Glomerular endothelial cell (primary cell): ENCODE measurements at places on chromosomes 5 and 9.

- no peak for DNase-seq
These were observed 800 bp upstream of the KCNN2 start for GRCh38 chr5:114360816-114361723.

GRCh38 chr5:36403632-36404311 lies 102.1 kb upstream of the RANBP3L start:
- no peak for DNase-seq

GRCh38 chr9:134307674-134308638 lies 18.3 kb upstream of the RXRA start:
- DNase-seq = no peak

- DNase-seq = no peak
These were observed 157.6 kb upstream of the CCNH start for GRCh38 chr5:87570366-87570765.

DNA sequence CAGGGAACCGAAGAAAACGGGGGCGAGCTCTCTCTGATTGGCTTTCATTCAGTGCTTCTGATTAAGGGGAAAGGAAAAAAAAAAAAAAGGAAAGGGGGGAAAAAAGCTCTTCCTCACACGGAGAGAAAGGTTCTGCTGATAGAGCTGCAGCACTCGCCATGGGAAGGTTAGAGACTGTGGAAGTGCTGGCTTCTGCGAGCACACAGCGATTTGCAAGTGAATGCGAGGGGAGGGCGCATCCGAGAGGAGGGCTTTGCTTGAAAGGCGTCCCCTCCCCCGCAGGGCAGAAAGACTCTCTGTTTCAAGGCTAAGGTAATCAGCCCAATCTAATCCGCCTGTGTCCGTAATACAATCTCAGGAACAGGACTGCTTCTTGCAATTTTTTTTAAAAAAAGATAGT lies at the start of gene CDH10:
Gene CDH10 (minus strand): TSS at position 218 of the 400 bp plus-strand sequence. CDS start 51,488 bp downstream, outside the sequence.
- no peak for DNase-seq

DNA sequence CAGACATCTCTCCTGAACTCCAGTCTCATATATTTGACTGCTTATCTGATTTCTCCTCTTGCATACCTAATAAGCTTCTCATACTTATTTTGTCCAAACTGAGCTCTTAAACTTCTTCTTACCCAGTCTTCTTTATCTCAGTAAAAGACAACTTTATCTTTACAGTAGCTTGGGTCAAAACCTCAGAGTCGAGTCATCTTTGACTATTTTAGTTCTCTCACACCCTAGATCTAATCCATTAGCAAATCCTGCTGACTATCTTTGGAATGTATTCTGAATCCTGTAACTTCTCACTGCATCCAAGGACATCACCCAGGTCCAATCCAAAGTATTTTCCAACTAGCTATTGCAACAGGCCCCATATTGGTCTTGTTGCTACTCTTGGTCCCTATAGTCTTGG lies 11.8 kb upstream of the JAK2 start:
- DNase-seq = no peak

DNA sequence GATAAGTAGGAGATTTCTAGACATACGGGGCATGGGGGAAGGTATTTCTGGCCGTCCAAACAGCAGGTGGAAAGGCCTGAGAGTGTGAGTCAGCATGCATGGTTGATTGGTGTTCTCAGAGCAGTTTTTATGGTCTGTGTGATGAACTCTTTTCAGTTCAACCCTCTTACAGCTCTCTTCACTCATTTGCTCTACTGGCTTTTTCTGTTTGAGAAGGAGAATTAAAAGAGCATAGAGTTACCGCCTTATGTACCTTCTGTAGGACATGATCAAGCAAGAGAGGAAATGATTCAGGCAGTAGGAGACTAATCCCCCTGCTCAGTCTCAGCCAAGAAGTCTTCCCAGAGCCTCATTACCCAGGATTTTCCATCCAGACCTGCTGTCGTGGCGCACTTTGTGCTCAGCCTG lies 92.4 kb downstream of the PRDM6 start:
- no peak for DNase-seq

DNA sequence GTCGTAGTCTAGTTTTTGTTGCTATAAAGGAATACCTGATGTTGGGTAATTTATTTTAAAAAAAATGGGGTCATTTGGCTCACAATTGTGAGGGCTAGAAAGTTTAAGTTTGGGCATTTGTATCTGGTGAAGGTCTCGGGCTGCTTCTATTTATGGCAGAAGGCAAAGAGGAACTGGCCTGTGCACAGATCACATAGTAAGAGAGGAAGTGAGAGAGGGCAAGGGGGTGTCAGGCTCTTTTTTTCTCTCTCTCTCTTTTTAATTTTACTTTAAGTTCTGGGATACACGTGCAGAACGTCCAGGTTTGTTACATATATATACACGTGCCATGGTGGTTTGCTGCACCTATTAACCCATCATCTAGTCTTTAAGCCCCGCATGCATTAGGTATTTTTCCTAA lies 453.3 kb downstream of the DIRAS2 start:
- no peak for DNase-seq

DNA sequence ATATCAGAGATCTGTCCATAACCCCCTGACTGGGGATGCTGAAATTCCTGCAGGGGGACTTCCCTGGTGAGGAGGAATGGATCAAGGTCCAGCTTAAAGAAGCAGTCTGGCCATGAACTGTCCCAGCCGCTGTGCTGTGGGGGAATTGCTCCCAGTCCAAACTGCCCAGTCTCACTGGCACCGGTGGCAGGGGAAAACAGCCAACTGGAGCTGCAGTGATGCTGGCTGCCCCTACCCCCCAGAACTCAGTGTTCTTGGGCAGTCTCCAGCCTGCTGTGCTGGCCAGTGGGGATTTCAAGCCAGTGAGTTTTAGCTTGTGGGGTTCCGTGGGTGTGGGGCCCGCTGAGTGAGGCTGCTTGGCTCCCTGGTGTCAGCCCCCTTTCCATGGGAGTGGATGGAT lies 306.5 kb upstream of the RPS23 start:
- no peak for DNase-seq

- no peak for DNase-seq
These were observed 141.7 kb upstream of the PRLR start for GRCh38 chr5:35371951-35372426.

- DNase-seq = no peak
These were observed 31.0 kb downstream of the CAMK4 start for GRCh38 chr5:111255169-111255568.

DNA sequence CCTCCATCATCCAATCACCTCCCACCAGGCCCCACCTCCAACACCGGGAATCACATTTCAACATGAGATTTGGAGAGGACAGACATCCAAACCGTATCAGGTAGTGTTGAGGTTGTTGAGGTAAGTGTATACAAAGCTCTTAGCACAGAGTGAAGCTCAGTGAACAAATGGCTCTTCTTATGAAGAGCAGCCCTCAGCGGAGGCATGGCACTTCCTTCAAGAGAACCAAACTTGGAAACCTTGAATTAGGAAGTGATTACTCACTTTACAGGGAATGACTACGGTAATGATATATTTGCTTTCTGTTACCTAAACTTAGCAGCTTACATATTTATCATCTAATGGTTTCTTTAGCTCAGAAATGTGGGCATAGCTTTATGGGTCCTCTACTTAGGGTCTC lies 92.8 kb downstream of the IQGAP2 start:
- DNase-seq = no peak

GRCh38 chr5:161190086-161190485 lies 338.1 kb upstream of the ATP10B start:
- DNase-seq = no peak

- no peak for DNase-seq
These were observed 74.1 kb downstream of the HABP4 start for GRCh38 chr9:96524045-96524444.

DNA sequence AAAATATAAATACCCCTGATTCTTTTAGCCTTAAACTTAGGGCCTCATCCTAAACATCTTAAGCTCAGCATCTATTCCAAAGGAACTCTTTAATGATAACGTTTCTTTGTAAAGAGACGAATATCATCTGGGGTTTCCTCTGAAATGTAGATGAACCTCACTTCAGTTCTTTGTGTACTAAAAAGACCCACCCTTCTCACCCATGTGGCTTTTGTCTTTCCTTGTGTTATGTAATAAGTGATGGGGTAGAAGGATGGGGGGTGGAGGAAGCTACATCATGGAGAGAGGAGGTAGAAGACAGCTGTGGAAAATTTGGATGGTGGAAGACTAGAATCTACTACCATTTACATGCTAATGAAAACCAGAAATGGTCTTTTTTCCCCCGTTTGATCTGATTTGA lies 111.0 kb downstream of the NDUFS4 start:
- no peak for DNase-seq

DNA sequence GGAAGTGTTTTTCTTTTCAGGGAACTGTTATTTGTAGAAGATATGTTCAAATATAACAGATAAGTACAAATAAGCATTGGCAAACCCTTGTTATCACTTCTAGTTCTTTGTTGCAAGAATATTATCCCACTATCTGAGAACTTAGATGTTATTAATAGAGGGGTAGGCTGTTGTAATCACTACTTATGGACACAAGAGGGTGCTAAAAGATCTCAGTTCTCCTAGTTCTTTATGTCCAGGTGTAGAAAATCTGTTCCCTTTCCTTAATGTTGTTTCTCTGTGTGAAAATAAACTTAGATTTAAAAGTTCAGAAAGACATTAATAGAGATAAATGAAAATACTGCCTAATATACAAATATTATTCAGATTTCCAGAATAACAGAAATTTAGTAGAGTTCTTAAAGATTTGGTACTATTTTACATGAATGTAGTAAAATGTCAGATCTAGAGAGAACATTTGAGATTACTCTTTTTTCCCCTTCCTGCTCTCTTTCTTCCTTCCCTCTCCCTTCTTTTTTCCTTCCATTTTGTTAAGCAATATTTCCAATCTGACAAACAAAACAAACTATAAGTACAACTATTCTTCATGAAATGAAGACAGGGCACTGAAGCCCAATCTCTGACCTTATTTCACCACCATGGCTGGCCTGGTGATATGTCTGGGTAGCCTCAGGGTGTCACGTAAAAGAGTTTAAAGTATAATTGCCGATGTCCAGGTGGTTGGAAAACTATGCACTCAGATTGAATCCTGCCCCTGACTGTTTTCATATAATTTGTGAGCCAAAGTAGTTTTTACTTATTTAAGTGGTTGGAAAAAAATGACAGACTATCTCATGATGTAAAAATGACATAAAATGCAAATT lies 43.6 kb upstream of the C5orf46 start:
- no peak for DNase-seq

GRCh38 chr5:169913479-169913878 lies 66.8 kb downstream of the INSYN2B start:
- no peak for DNase-seq

DNA sequence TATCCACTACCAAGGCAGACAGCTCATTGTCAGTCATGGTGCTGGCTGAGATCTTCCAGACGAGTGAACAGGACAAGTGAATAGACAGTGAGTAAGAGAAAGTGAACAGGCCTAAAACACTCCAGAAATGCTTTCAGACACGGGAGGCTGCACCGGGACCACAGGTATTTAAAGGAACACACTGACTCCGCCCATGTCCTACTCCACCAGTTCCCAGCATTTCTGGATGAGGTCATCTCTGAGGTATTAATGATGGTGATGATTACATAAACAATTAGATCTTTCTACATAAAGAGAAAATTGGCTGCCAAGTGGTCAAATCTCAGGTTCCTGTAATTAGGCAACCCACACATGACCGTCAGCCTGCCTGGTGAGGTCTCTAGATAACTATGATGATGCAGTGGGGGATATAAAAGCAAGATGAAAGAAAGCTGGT lies at the start of gene ACTBL2:
Gene ACTBL2 (minus strand): TSS at position 141 of the 436 bp plus-strand sequence. CDS start 104 bp downstream, at position 37.
- no peak for DNase-seq

DNA sequence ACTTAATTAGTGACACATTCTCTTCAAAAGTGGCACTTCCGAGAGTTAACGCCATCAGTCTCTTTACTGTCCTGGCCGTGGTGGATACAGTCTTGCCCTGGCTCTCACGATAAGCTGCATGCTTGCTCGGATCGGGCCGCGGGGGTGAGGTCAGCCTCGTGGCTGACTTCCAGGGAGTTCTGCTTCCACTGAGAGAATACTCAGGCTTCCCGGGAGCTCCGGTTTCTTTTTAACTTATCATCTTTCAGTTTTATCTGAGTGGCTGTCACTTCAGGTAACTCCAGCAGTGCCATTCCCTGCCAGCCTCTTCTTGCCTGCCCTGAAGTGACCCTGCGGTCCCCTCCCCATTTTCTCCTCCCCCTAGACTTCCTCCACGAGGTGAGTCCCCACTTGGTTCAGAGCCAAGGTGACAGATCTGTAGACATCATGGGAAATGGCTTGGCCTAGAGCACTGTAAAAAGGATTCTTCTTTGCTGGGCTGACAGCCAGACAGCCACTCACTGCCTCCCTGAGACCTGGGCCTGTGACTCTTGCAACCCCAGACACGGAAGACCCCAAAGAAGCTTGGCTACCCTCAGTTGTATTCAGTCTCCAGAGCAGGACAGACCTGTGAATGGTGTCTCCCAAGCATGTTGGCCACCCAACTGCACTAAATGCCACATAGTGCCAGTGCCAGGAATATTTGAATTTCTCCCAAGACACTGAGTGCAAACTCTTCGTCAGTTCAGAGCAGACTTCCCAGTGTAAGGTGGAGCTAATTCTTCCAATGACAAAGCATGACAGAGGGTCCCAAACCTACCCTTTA lies 95.1 kb downstream of the DAPK1 start:
- no peak for DNase-seq

GRCh38 chr9:4939118-4939561 lies 45.9 kb upstream of the JAK2 start:
- no peak for DNase-seq

DNA sequence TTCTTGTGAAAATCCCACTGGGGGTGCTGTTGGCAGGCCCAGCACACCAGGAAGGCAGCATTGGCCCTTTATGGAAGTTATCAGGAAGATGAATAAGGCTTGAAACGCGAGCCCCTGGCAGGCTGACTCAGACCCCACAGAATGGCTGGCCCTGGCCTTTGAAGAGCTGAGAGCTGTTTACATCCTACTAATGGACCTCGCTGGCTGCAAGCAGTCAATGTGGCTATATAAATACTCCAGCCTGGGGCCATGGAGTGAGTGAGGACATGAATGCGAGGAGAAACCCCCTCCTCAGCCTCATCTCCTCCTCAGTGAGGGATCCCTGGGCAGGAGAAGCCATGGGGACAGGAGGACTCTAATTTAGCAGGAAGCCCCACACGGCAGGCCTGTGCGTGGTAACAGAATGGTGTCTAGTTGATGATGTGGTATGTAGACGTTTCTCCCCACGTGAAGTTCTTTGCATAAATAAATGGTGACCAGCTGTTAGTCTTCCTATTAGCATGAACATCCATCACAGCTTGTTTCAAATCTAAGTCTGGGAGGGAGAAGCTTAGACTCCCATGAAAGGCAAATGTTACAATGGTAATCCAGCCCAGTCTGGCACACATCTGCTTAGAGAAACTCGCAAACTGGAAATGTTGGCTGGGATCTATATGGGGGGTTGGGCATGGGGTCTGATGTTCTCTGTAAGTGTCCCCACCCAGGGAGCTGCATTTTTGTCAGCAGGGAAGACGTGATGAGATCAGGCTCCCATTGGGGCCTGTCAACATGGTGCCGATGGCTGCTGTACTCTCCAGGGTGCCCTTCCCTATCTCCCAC lies 175.1 kb upstream of the PITX1 start:
- DNase-seq = peak; percentile 78

DNA sequence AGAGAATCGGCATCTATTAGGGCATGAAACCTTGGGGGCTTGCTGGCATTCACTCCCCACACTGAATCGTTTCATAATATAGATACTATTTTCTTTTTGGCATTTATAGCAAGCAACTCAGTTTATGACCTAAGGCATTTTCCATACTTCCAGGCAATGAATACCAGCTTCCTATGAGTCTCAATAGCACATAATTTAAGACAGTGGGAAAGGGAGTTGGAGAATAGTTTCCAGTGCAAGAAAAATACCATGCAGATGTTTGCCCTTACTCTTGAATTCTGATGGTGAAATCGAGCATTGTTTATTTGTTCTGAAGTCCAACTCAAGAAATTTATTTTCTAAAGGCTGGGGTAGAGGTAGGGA lies 175.8 kb upstream of the KLF9 start:
- DNase-seq = no peak

GRCh38 chr5:96602776-96603175 lies 59.4 kb upstream of the CAST start:
- DNase-seq = no peak
